ENCODE measurements at places on chromosomes 1 and 21. TPM values are rescaled to one million over a fixed set of nuclear protein-coding genes. Genes with fewer than 3 reads are reported as not detected.

Gene JAM2
- total RNA-seq: 3.0 TPM

Gene ZNF695
- total RNA-seq: 0.82 TPM

Gene HMGCS2
- total RNA-seq: not detected

Gene PDZK1
- total RNA-seq: not detected

Gene PDE9A
- not detected for total RNA-seq

Gene CADM3
- total RNA-seq: 6.0 TPM

Gene GIPC2
- total RNA-seq: 0.74 TPM

Gene TNNI3K
- total RNA-seq: not detected

Gene PRRX1
- 679 TPM for total RNA-seq

Gene CD101
- total RNA-seq: 0.09 TPM

Gene PPIAL4G
- total RNA-seq: not detected

Gene ZBTB8B
- not detected for total RNA-seq

Gene WNT3A
- not detected for total RNA-seq

Gene AKT3
- 36.6 TPM for total RNA-seq

Gene IFI44
- total RNA-seq: 14.2 TPM

Gene TEX38
- total RNA-seq: not detected

Gene COL9A2
- 7.0 TPM for total RNA-seq

Gene PIGR
- total RNA-seq: not detected

Gene JMJD4
- 26.8 TPM for total RNA-seq

Gene PRDM15
- 1.8 TPM for total RNA-seq

Gene GRIK1
- 0.81 TPM for total RNA-seq

Gene CHIA
- total RNA-seq: not detected

Gene CELA3B
- not detected for total RNA-seq

Gene TTLL7
- 16.0 TPM for total RNA-seq

Gene SERPINC1
- total RNA-seq: not detected

Gene TFF2
- not detected for total RNA-seq

Gene STIL
- total RNA-seq: 3.9 TPM

Gene BEND5
- 0.45 TPM for total RNA-seq
